AML-193 (cell line): ENCODE measurements at places on chromosomes 6 and 20.

GRCh38 chr6:87897663-87898062 is 150.0 kb upstream of the SPACA1 start:
- DNase-seq = no peak

- DNase-seq = peak; percentile 10
These were observed 6.2 kb downstream of the CSE1L start for GRCh38 chr20:49052334-49052733.

DNA sequence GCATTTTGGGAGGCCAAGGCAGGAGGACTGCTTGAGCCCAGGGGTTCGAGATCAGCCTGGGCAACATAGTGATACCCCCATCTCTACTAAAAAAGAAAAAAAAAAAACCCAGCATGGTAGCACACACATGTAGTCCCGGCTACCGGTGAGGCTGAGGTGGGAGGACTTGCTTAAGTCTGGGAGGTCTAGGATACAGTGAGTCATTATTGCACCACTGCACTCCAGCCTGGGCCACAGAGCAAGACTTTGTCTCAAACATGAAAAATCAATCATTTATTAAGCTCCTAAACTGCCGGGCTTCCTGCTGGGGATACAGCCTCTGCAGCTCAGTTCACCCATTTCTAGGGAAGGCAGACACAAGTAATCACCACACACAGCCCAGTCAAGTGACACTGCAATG is 7.3 kb upstream of the USP45 start:
- DNase-seq = no peak

GRCh38 chr20:58227391-58228102 is 906 bp downstream of the ANKRD60 start:
- no peak for DNase-seq

DNA sequence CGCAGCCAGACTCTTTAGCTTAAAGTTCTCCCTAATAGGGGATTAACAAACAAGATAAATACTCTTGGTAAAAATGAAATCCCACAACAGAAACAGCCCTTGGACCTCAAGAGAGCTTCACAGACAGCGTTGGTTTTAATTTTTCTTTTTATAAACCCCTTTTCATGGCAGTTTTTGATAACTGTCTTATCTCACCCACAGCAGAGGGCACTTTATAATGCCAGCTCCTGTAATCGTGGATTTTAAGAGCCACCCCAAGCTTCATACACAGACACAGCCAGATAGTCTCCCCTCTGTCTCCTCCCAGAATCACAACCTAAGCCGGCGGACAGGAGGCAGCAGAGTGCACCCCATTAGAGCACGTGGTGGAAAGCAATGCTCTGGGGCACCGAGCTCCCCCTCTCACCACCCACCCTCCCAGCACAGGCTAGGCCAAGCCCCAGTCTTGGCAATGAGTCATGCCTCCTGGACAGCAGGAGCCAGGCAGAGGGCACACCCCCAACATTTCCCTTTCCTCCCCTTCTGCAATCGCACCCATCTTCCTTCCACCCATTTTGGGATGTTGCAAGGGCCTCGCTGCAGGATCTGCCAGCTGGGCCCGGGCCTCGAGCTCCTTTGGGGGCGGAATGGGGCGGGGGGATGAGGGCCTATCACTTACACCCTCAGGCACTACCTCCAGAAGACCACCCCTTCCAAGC is 2.4 kb downstream of the JAG1 start:
- peak; percentile 95 for DNase-seq

- peak; percentile 71 for DNase-seq
These were observed 38.1 kb upstream of the HLA-E start for GRCh38 chr6:30450909-30451841.

- DNase-seq = no peak
These were observed 145.1 kb upstream of the NRSN1 start for GRCh38 chr6:23980965-23981364.

DNA sequence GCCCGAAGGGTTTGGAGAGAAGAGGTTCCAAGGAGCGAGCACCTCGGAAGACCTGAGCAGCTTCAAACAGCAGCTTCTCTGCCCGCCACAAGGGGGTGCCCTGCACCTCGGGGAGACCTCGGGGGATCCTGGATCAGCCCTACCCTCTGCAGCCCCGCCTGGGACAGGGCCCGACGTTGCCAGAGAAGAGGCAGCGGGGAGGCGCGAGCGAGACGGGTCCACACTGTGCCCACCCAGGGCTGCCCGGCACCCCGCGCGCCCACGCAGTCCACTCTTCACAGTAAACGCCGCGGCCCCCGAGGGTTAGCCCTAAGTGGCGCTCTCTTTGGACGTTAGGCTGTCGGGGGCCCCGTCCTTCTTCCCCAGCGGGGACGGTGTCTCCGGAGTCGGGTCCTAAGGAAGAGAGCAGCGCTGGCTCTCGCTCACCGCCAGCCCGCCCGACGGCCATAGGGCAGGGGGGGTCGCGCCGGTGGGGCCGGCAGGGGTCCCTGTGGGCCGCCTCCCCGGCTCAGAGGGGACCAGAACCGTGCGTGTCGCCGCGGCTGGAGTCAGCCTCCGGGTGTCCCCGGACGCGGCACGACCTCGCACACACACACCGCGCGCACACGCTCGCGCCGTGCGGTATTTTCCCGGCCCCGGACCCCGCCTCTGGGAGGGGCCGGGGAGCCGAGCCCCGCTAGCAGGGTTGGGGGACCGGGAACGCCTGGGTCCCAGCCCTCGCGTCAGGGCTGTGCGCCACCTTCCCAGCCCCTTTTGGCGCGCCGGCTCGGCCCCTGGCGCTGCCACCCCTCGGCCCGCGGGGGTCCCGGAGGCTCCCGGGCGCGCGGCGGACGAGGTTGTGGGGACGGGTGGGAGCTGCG is 929 bp downstream of the CDH22 start:
- DNase-seq = peak; percentile 42

- no peak for DNase-seq
These were observed 363.3 kb upstream of the CDH4 start for GRCh38 chr20:60888771-60889170.

- DNase-seq = peak; percentile 27
These were observed 127.3 kb upstream of the RALGAPA2 start for GRCh38 chr20:20839771-20840170.

DNA sequence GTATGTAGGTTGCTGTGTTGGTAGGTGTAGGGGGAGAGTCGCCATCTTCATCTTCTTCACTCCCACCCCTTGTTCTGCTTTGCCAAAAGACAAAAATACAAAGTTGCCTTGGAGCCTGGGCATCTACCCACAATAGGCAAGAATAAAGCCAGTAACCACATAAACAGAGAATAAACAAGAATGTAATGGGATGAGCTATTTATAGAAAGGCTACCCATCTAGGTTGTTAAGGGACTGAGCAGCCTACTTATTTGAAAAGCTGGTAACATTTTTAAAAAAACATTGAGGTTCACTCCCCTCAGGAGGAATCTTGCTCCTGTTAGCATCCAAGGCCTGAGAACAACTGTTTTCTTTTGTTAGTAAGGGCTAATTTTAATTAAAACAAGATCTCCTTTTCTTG is 301.4 kb upstream of the STXBP5 start:
- no peak for DNase-seq

DNA sequence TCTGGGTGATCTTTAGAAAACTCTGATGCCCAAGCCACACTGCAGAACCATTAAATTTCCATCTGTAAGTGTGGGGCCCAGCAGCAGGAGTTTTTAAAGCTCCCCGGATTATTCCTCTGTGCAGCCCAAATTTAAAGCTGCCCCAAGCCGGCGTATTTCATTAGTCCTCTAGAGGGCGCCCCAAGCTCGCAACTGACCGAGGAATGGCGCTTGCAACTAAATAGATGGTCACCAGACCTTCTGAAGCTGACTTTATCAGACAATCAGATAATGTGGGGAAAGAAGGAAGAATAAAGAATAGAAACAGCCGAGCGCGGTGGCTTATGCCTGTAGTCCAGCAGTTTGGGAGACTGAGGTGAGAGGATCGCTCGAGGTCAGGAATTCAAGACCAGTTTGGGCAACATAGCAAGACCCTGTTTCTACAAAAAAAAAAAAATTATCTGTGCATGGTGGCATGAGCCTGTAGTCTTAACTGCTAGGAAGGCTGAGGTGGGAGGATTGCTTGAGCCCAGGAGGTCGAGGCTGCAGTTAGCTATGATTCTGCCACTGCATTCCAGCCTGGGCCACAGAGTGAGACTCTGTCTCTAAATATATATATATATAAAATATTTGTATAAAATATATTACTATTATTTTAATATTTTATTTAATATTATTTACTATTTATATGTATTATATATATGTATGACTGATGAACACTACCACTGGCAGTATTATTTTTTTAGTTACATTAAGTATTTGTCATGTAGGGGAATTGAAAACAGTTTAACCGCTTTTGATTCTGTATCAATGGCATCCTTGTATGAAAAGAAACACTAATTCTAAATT is 56.0 kb downstream of the OTOR start:
- DNase-seq = peak; percentile 25

GRCh38 chr6:163356743-163357142 is 57.8 kb upstream of the QKI start:
- no peak for DNase-seq

GRCh38 chr6:134921721-134922261 is 28.1 kb downstream of the ALDH8A1 start:
- DNase-seq = no peak

- DNase-seq = peak; percentile 31
These were observed 81.7 kb downstream of the COL9A1 start for GRCh38 chr6:70221025-70221714.

DNA sequence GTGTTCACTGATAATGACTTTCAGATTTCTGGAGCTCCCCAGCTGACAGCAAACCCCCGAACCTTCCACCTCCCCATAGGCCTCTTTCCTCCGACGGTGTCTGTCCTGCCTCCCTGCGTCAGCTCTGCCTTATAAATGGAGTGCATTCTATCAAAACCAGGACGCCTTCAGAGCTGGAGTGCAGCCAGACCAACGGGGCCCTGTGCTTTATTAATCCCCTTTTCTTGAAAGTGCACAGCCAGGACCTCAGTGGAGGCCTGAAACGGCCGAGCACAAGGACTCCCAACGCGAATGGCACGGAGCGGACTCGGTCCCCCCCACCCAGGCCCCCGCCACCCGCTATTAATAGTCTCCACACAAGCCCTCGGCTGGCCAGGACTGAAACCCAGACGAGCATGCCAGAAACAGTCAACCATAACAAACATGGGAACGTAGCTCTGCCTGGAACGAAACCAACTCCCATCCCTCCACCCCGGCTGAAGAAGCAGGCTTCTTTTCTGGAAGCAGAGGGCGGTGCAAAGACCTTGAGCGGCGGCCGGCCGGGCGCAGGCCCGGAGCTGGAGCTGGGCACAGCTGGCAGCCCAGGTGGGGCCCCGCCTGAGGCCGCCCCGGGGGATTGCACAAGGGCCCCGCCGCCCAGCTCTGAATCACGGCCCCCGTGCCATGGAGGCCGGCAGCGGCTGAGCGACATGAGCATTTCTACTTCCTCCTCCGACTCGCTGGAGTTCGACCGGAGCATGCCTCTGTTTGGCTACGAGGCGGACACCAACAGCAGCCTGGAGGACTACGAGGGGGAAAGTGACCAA is 42.3 kb upstream of the NAA20 start:
- no peak for DNase-seq

GRCh38 chr20:20680991-20681508 is 31.4 kb downstream of the RALGAPA2 start:
- peak; percentile 26 for DNase-seq

DNA sequence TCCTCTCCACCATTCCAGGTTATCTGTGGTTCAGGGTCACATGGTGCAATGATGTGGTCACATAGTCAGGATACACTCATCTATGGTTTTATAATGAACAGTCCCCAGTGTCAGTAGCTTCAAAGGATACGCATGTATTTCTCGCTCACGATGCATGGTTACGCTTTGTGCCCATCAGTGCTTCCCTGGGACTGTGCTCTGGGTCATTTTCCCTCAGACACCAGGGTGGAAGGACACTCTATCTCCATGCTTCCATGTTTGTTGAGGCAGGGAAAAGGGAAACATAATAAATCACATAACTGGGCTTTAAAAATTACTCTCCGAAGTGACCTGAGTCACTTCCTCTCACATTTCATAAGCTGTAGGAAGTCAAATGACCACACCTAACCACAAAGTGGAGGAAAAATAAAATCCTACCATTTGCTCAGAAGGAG is 394.8 kb upstream of the NOX3 start:
- no peak for DNase-seq

DNA sequence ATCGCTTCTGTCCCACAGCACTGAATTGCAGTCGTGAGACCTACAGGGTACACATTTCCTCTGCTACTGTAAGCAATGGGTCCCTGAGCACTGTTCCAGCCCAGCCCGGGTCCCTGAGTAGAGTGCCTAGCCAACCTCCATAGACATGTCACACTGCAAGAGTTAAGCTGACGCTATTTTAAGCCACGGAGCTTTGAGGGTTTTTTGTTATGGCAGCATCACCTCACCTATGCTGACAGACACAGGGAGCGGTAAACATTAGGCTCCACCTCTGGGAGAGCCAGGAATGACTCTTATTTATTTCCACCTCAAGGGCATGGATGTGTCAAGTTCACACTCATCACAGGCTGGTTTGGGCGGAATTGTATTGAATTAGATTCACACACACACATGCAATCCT is 45.1 kb downstream of the GRM4 start:
- DNase-seq = no peak

GRCh38 chr6:42502990-42503389 is 51.3 kb upstream of the TRERF1 start:
- no peak for DNase-seq

DNA sequence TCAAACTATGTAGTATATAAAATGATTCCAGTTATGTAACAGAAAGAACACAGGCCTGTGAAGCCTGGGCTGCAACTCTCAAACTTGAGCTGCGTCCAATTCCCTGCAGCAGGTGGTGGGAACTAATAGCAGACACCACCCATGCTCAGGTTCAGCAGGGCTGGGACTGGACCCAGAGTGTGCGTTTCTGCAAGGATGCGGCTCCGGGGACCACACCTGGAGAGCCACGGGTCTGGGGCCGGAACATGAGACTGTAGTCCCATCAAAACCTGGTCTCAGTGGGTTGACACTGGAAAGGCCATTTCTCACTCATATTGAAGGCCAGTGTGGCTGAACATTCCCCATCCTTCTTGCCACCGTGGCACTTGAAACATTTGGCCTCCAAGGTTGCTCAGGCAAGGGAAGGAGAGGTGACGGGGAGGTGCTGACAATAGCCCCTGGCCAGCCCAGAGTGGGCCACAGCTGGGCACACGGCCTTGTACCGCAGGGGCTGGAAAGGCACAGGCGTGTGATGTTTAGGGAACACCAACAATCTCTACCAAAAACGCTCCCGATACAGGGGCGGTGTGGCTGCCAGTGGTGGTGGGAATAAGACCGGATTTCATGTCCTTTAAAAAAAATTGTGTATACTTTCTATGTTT is 38.0 kb downstream of the FRMD1 start:
- no peak for DNase-seq

GRCh38 chr6:21965016-21965415 is 331.8 kb downstream of the PRL start:
- no peak for DNase-seq
